Effector CD4-positive, alpha-beta T cell (primary cell): ENCODE measurements at places on chromosomes 4 and X.
A peak's percentile ranks its signal among the peaks of the same experiment; 100 is the strongest.

DNA sequence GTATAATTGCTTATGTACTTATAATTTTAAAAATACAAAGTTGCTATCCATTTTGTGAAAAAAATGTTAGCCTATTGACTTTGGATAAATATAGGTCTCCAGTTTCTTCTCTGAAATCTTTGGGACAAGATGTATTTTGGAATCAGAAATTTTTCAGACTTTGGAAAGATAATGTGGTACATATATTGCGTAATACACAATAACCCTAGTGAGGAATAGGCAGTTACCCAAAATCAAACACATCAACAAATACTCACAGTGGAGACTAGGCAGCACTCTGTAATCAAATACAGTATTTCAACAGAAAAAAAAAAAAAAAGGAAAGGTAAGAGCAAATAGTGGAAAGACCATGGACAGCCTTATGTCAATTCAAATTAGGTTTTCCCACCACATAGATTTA is 796.8 kb downstream of the ADGRL3 start:
- no peak for DNase-seq

- DNase-seq: no peak
Observed at GRCh38 chr4:14180166-14180565, 552.6 kb upstream of the BOD1L1 start.

DNA sequence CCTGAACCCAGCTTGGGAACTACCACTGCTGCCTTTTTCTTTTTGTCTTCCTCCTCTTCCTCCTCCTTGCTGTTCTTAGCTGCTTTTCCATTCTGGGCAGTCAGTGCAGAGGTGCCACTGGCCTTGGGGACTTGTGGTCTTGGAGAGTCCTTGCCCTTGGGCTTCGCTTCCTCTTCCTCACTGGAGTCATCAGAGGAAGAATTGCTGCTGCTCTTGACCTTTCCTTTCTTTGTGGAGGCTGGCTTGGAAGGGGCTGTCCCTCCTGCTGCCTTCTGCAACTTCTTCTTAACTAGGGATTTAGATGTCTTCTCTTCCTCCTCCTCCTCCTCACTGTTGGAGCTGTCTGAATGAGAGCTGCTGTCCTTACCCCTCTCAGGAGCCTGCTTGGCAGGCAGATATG is 53.2 kb downstream of the FAM9B start:
- DNase-seq: no peak

- DNase-seq: no peak
Observed at GRCh38 chrX:22409418-22409817, 136.7 kb downstream of the CBLL2 start.

DNA sequence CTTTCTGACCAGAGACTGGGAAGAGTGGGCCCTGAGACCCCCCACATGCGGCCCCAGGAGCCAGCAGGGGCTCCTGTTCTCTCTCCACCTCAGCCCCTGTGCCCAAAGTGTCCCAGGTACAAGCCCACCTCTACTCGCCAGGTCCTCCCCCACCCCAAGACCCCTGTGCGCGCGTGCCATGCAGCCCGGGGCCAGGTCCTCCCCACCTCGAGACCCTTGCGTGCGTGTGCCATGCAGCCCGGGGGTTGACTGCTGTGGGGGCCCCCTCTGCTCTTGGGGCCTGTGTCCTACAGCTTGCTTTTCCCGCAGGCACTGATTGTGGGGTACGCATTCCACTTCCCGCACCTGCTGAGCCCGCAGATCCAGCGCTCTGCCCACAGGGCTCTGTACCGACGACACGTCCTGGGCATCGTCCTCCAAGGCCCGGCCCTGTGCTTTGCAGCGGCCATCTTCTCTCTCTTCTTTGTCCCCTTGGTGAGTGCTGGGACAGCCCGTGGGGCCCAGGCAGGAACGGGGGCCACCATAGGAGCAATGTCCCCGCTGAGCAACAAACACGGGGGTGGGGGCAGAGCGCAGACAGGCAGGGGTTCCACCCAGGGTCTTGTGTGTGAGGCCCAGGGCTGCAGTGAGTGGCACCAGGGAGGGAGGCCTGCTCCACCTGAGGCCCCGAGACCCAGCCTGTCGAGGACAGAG is 20.3 kb downstream of the DGKQ start:
- DNase-seq: no peak

DNA sequence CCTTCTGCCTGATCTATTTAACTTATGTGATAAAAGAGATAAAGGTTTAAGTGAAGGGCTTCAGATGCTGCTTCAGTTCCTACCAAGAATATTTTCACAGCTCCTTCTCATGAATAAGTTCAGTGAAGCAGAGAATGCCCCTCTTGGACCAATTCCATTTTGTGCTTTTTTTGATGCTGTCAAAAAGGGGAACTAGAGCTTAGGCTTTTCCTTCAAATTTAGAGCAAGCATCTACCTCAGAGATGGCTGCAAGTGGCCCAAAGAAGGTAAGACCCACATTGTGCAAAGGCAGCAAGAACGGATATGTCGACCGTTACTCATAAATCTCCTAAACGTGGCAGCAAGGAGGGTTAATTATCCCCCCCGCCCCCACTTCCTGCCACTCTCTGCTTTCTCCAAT is 4.5 kb downstream of the CHRDL1 start:
- no peak for DNase-seq

DNA sequence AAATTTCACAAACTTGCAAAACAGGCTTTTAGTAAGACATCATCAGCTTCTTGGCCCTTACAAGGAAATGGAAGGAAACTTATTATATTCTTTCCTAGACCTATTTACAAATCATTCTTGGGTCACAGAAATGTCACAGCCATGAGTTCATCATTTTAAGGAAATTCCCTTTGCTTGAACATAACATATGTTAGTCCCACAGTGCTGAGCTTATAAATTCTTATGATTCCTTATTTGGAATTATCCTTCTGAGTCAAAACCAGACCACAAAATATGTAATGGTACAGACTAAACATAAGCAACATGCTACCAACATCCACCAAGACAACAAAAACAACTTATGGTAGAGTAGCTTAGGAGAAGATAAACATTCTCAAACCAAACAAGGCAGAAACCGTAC is 236.9 kb upstream of the CTSO start:
- DNase-seq: no peak

GRCh38 chrX:153226344-153227185 is 47.5 kb downstream of the MAGEA1 start:
- DNase-seq: no peak

GRCh38 chr4:153495480-153496193 is 29.5 kb downstream of the TMEM131L start:
- no peak for DNase-seq

DNA sequence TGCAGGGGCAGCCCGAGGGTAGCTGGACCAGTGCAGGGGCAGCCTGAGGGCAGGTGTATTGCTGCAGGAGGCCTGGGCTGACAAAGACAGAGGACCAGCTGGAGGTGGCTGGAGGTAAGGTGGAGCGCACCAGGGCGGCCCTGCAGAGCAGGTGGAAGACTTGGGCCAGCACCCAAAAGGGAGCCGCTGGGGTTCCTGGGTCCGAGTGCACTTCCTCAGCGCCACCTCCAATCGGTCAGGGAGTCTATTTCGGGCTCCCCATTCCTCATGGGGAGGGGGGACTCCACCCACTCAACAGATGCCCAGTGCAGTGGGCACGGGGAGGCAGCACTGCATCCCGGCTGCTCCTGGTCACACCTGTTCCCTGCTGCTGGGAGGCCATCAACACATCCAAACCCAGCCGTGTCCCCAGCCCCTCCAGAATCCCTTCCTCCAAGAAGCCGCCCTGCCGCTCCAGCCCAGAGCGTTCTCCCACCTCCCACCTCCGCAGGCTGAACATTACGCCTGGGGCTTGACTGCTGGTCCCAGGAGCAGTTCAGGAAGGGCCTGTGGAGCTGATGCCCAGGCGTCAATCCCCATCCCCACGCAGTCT is 1.5 kb downstream of the LRPAP1 start:
- DNase-seq: no peak

GRCh38 chr4:87785731-87786509 is 13.4 kb upstream of the IBSP start:
- no peak for DNase-seq

DNA sequence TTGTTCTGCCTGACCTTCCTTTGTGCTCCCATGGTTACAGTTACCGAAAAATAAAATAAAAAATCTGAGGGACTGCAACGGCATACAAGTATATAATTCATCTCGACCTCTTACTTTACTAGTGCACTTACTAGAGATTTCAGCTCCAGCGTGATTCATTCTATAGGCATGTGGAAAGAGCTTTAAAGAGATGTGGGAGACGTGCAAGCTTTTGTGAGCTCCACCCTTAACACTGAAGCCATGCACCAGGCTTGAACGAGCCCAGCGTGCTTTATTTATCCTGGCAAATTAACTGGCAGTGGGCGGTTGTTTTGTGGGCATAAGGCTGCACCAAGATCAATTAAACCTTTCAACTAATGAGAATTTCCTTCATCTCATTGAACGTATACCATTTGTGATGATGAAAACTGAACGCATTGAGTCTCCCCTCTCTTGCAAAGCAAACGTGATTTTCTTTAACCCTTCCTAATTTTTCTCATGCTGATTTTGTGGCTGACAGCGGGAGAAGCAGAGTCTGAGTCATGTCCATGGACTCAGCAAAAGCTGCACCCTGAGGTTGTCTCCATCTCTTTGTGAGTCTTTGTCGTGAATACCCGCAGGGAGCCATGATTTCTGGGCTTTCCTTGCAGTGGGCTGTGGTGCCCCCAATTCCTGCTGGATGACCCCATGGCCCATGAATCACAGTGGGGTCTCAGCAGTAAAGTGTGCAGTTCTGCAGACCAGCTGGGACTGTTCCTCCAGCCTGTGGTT is 60.1 kb downstream of the MXRA5 start:
- DNase-seq: no peak

DNA sequence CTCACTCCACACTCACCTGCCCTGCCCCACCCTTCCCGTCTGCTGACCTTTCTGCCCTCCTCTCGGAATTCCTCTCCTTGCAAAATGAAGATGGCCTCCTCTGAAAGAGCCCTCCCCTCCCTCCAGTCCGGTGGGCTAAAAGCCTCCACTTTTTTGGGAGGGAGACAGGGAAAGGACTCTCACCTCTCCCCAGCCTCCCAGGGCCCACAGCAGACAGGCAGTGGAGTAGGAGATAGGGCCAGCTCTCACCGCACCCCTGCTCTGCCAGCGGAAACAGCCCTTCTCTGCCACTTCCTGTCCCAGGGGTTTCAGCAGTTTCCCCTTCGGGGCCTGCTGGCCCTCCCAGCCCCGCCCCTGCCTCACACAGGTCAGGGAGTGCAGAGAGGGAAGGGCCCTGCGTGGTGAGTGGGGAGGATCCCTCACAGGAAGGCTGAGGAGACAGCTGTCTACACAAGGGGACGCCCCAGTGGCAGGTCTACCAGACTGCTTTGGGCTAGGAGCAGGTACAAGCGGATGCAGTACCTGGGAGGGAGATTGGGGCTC is 18.2 kb downstream of the ELF4 start:
- DNase-seq: peak; percentile 77

DNA sequence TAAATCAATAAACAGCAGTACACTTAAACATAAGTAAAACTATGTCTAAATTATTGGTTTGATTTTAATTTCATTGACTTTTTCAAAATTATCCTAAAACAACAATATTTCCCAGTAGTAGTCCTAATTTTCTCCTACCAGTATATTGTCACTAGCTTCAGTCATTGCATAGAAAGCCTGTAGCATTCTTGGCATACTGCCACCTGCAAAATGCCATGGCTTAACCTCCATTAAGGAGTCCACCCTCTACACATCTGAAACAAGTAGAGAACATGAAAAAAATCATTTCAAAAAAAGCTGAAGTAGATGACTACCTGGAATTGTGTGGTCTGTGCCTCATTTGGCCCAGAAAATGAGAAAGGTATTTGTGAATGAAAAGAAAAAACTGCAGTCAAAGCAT is 348.5 kb downstream of the INPP4B start:
- no peak for DNase-seq

DNA sequence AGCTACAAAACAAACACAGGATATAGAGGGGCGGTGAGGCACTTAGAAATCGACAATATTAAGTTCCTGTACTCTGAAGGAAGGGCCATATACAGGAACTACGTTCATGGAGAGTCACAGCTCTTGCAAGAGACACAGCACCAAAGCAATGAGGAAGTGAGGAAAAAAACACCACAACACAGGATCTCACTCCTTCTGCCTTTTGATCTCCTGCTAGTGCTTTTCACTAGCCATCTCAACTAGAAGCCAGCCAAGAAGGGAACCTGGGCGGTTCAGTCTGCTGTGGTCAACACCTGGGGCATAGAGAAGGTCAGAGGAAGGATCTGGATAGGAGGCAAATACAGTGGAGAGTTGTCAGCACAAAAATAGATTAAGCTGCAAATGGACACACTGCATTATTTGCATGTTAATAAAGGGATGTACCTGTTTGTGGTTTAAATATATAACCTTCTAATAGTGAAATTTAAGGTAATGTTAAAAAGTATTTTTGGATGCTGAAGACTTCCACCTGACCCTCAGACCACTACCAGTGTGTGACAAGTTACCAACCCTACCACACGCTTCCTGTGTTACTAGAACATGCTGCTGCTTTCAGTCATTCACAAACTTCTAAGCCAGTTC is 104.6 kb downstream of the DTHD1 start:
- peak; percentile 44 for DNase-seq

DNA sequence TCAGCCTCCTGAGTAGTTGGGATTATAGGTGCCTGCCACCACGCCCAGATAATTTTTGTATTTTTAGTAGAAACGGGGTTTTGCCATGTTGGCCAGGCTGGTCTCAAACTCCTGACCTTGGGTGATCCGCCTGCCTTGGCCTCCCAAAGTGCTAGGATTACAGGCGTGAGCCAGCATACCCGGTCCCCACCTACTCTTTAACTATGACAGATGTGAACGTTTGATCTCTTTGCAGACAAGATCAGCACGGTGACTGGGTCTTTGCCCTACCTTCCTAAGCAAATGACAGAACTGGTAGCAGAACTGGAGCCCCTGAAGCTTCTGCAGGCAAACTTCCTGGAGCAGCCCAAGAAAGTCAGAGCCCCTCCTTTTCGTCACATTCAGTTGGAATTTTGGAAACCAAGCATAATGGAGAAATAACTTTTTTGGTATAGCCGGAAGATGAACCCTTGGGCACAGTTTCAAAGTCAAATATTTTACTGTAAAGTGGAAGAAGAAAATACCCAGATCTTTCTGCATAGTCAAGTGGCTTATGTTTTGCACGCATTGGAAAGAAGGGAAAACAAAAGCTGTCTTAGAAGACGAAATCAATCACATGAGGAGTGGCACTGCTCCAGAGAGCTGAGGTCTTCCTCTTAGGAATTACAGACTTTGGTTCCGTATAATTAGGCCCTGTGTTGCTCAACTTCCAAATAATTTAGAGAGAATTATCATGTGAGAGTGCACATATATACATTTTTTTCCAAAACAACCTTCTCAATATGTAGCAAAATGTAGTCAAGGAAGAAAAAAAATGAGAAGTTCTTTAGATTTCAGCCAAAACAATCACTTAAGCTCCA is 90.6 kb downstream of the SORBS2 start:
- no peak for DNase-seq

DNA sequence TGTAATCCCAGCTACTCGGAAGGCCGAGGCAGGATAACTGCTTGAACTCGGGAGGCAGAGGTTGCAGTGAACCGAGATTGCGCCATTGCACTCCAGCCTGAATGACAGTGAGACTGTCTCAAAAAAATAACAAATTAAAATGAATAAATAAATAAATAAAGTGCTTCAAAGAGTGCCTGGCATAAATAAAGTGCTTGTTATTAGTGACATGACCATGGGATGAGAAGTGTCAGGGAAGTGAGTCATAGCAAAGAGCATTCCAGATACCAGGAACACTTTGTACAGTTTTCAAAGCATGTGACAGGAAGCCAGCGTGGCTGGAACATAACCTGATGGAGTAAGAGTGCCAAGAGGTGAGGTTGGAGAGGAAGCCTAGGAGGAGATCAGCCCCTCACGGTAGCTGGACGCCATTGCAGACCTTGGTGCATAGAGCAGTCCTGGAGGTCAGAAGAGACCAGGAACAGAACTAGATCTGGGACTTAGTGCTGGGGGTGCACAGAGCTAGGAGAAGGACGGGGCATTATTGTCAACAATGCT is 6.0 kb upstream of the WDR13 start:
- DNase-seq: no peak
